ENCODE measurements at places on chromosomes 11 and 22. TPM values are rescaled to one million over a fixed set of nuclear protein-coding genes. Genes with fewer than 3 reads are reported as not detected.
A peak's percentile ranks its signal among the peaks of the same experiment; 100 is the strongest.

PLAAT3 gene
- 85.3 TPM for total RNA-seq

GRCh38 chr11:35629914-35630313, 11.7 kb downstream of the FJX1 start:
- DNase-seq, result peak; percentile 98

CADM1 gene
- 0.56 TPM for total RNA-seq

DNA sequence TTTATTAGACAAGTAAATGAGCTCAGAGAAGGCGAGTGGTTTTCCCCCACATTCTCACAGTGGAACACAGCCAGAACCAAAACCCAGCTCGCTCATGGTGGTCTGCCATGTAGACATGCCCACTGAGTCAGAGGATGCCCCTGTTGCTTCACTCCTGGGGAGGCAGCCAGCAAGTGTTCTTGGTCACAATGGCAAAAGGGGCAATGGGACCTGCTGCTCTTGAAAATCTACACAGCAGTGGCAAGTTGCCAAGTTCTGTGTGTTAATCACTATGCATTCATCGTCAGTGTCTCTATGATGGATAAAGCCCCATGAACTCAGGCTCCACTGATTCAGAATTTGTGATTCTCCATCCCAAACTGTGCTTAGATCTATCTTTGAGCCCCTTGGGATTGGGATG, 64.7 kb upstream of the TBCEL start:
- DNase-seq, result no peak

DNA sequence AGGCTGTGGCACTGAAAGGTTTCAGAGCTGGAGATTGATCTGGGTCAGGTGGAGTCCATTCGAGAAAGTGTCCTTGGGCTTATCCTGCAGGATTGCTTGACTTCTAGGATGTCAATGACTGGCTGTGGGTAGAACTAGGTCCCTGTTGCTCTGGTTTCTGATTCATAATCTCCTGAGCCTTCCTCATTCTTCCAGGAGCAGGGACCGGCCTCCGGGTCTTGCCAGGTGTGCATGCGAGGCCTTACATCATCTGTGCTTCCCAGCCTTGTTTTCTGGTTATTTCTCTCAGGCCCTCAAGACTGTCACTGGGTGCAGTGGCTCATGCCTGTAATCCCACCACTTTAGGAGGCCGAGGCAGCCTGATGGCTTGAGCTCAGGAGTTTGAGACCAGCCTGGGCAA, 33.3 kb upstream of the SORL1-AS1 start:
- DNase-seq, result no peak

- DNase-seq, result no peak
These were observed 39.4 kb upstream of the NUP50 start for GRCh38 chr22:45124176-45124847.

DNA sequence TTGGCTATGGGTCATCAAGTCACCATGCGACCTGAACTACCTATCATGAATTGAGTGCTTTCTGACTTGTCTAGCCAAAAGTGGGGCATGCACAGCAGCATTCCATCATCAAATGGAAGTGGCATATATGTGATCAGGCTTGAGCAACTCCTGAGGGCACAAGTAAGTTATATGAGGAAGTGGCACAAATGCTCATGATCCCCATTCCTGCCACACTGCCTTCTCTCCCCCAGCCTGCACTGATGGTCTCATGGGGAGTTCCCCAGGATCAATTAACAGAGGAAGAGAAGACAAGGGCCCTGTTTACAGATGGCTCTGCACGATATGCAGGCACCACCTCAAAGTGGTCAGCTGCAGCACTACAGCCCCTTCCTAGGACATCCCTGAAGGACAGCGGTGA, 21.8 kb downstream of the MS4A4E start:
- no peak for DNase-seq

DNA sequence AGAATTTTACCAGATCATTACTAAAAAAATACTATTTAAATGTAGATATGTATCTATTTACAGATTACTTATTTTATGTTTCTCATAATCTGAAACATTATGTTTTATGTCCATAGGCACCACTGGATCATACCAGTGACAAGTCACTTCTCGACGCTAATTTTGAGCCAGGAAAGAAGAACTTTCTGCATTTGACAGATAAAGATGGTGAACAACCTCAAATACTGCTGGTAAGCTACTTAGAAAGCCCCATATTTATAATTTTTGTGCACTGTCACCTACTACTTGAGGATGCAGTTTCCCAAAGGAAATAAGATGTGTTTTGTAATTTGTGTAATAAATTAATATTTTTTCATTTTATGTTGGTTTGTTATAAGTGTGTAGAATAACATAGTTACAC, 42.6 kb downstream of the USP47 start:
- DNase-seq, result no peak

DNA sequence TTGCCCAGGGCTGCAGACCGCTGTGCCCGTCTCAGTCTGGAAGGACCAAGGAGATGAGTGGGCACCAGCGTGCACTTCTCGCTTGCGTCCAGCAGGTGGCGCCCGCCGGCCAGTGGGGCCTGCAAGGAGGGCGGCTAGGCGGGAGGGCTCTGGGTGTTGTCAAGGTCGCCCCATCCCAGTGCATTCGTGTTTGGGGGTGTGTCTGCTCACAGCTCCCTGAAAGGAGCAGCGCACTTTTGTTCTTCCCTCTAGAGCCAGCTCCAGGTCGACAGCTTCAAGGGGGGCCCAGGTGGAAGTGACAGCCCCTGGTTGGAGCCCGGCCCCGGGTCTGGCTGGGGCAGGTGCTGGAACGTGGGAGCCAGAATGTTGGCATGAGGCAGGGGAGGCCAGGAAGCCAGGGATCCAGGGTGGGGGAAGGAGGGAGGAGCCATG, 23.4 kb upstream of the MPPED1 start:
- peak; percentile 82 for DNase-seq

SLC22A25 gene
- not detected for total RNA-seq

Data from dermis blood vessel endothelial cell (primary cell).